ENCODE measurements at places on chromosomes 7 and 10. TPM values are rescaled to one million over a fixed set of nuclear protein-coding genes. Genes with fewer than 3 reads are reported as not detected.

The GNAT3 gene
- total RNA-seq: not detected

The RELN gene
- total RNA-seq: 1.4 TPM

The MSRB2 gene
- total RNA-seq: 75.0 TPM

The IL6 gene
- total RNA-seq: 1.1 TPM

The BAMBI gene
- 15.7 TPM for total RNA-seq

The TMEM270 gene
- total RNA-seq: not detected

- DNase-seq: no peak
Measured at GRCh38 chr10:69388488-69388887, 28.2 kb downstream of the TACR2 start.

- DNase-seq: no peak
Measured at GRCh38 chr7:92813390-92814024, 22.9 kb downstream of the CDK6 start.

GRCh38 chr7:158586499-158587161, 993 bp downstream of the PTPRN2 start:
- no peak for DNase-seq

DNA sequence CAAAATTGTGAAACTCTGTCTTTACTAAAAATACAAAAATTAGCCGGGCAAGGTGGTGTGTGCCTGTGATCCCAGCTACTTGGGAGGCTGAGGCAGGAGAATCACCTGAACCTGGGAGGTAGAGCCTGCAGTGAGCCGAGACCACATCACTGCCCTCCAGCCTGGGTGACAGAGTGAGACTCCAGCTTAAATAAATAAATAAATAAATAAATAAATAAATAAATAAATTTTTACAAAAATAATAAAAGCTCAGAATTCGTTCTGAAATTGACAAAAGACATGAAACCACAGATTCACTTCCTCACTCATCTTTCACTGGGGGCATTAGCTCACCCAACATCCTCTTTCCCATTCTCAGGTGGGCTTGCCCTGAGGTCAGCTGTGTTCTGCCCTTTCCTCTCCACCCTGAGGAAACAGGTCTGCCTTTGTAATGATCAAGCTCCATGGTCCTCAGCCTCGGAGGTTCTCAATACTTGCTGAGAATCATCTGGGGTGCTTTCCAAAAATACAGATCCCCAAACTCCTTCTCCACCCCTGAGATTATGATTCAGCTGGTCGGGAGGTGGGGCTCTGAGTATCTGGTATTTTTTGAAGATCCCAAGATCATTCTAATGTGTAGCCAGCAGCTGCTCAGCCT, 29.2 kb upstream of the APBB1IP start:
- DNase-seq: no peak

GRCh38 chr7:35249537-35249907, 4.4 kb downstream of the TBX20 start:
- DNase-seq: no peak

- no peak for DNase-seq
Measured at GRCh38 chr10:101120884-101121653, 10.0 kb upstream of the TLX1 start.

- no peak for DNase-seq
Measured at GRCh38 chr7:141641876-141642275, 60.1 kb downstream of the DENND11 start.

GRCh38 chr7:80767654-80768053, 129.2 kb downstream of the CD36 start:
- no peak for DNase-seq

GRCh38 chr7:71793251-71793650, 618.9 kb downstream of the CALN1 start:
- DNase-seq: no peak

DNA sequence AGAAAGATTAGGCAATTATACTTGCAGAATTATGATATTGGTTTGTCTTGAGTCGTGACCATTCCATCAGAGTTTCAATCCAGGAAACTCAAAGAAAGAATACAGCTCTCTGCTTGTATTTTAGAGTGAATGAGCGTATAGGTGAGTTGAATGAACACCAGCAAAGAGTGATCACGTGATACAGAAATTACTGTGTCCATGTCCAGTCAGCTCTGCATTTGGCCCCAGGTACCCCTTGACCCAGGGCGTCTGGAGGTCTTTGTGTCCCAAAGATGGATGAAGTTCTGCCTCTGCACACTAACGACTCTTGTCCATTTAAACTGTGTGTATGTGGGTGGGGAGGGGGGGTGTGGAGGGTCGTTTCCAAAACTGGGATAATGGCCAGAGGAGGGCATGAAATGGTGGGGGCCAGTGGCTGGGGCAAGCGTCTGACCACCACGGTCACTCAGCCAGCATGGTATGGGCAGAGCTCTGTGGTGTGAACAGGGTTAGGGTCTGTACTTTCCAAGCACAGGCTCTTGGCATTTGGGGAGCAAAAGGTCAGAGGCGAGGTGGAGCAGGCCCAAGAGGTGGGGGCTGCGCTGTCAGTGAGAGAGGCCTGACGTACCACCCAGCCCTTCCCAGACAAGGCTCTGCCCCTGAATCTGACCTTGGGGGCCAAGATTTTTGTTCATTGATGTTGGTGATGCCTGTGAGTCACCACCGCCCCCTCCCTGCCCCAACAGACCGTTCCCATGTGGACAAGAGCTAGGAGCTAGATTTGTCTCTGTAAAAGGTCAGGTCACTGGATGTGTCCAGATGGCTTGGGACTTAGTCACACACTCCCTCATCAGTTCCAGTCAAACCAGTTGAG, 1.4 kb downstream of the PTPRE start:
- DNase-seq: no peak

DNA sequence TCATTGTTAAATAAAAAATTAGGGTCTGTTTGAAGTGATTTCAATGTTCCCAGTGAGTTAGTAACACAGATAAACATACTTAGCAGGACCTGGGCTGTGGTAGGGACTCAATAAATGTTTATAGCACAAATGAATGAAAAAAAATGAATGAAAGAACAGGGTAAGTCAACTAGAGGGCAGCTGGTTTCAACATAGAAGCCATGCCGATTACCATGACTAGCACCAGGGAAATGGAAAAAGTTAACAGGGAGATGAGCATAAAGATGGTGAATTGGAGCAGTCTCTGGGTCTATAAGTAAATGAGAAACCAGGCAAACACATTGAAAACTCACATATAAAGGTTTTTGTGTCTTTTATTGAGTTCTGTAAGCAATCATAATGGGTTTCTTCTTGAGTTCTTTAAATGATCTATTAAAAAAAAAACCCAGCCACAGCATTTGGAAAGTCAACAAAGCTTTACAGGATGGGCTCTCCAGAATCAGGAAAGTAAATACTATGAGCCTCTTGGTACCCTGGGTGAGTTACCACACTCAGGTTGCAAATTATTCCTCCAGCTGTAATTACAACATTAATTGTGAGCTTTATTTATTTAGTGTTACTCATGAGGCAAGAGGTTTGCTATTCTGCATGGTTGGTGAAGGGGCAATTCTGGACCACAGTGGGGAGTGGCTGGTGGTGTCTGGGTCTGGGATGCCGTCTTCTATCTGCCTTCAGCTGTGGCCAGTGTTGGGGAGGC, 46.1 kb upstream of the MTPN start:
- no peak for DNase-seq

- no peak for DNase-seq
Measured at GRCh38 chr10:76975126-76975525, 662.5 kb downstream of the KCNMA1 start.

GRCh38 chr7:81013083-81013817, 94.4 kb upstream of the SEMA3C start:
- no peak for DNase-seq

DNA sequence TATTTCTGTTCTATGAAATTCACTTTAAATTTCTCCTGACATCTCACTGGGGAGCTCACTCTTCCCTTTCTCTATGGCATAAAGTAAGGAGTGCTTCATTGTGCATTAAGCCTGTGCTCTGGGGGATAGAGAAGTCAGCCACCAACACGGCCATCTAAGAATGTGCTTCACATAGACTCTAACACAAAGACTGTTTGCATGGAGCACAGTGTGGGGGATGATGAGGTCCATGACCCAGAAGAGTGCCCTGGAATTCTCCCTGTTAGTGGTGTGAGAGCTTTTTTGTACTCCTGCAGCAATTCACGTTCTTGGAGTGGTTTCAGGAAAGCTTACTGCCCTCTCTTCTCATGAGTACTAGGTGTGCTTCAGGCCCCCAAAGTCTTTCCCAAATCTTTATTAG, 43.9 kb upstream of the PDZD8 start:
- DNase-seq: no peak

GRCh38 chr7:95027234-95027872, 120.0 kb downstream of the PPP1R9A start:
- no peak for DNase-seq

DNA sequence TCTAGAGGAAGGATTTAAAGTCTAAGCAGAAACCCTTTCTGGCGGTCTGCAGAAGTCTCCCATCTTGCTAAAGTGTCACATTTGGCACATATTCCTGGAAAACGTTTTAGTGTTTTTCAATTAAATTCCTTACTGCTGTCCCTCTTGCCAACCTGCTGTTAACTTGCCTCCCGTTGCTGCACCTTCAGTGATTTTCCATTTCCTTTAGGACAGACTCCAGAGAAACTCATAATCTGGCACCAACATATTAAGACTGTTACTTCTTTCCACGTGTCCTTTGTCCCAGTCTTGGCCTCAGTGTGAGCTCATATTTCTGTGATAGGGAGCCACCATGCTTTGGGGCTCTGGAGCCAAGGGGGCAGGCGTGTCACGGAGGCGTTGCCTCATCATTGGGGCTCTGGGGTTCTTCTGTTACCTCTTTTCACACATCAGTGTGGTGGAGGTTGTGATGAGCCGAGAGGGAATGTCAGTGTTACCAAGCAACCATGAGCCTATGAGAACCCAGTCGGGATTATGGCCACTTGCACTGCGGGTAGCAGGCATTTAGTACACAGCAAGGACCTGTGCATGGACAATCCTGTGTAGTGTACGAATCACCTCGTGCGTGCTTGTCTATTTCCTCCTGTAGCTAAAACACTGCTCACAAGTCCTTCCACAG, 26.0 kb upstream of the ZNF32 start:
- no peak for DNase-seq

- DNase-seq: no peak
Measured at GRCh38 chr7:91249506-91250233, 14.6 kb upstream of the FZD1 start.

GRCh38 chr7:2803342-2803692, 40.8 kb downstream of the GNA12 start:
- DNase-seq: no peak

DNA sequence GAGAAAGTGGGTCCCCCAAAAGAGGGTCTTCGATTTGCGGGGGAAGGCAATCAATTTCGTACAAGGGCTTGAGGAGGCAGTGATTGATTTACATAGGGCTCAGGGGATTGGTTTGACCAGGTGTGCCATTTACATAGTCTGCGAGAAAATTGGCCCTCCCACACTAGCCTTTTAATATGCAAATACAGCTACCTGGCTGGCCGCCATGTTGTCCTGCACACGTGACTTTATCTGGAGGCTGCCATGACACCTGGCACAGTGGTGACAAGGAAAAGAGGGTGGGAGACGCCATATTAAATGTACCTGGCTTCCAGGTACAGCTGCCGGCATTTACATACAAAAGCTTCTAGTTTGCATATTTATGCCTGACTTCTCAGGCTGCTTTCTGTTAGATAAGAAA, 1577.2 kb upstream of the LRRTM3 start:
- DNase-seq: no peak
